ENCODE measurements at places on chromosomes 16 and 17. TPM values are rescaled to one million over a fixed set of nuclear protein-coding genes. Genes with fewer than 3 reads are reported as not detected.

MRPL45 gene
- total RNA-seq, result 31.3 TPM

ITGA2B gene
- 9.0 TPM for total RNA-seq

CCT6B gene
- total RNA-seq, result 4.5 TPM

NLRC3 gene
- 0.71 TPM for total RNA-seq

DLG4 gene
- total RNA-seq, result 194 TPM

CTRB2 gene
- not detected for total RNA-seq

EARS2 gene
- 32.5 TPM for total RNA-seq

IRF8 gene
- 10.4 TPM for total RNA-seq

CCL3 gene
- 1.3 TPM for total RNA-seq

MYLK3 gene
- total RNA-seq, result 4.6 TPM

HSPB9 gene
- not detected for total RNA-seq

ZNF75A gene
- 67.9 TPM for total RNA-seq

TPSB2 gene
- 5.2 TPM for total RNA-seq

FSCN2 gene
- 7.9 TPM for total RNA-seq

SLC5A11 gene
- not detected for total RNA-seq

MYH3 gene
- 774 TPM for total RNA-seq

DLX4 gene
- total RNA-seq, result not detected

WSB1 gene
- total RNA-seq, result 397 TPM

TELO2 gene
- 26.3 TPM for total RNA-seq

SMIM36 gene
- 3.7 TPM for total RNA-seq

USP10 gene
- total RNA-seq, result 104 TPM

GPRC5C gene
- 23.6 TPM for total RNA-seq

CACNG4 gene
- 11.9 TPM for total RNA-seq

TPSD1 gene
- 0.66 TPM for total RNA-seq

CDK5R1 gene
- 39.2 TPM for total RNA-seq

HS3ST4 gene
- 1.7 TPM for total RNA-seq

NPW gene
- 2.0 TPM for total RNA-seq

PDE6G gene
- 6.4 TPM for total RNA-seq

AGRP gene
- not detected for total RNA-seq

ZNF750 gene
- 1.6 TPM for total RNA-seq

FAM20A gene
- 7.8 TPM for total RNA-seq

EFCAB13 gene
- total RNA-seq, result 24.7 TPM

SLC13A2 gene
- 1.3 TPM for total RNA-seq

ARL5C gene
- total RNA-seq, result 1.3 TPM

FOXN1 gene
- not detected for total RNA-seq

TOM1L2 gene
- total RNA-seq, result 54.0 TPM

STX4 gene
- 30.6 TPM for total RNA-seq

TBC1D28 gene
- not detected for total RNA-seq

RNF43 gene
- 4.8 TPM for total RNA-seq

ABCA3 gene
- 25.3 TPM for total RNA-seq

OTOP2 gene
- total RNA-seq, result not detected

MPP2 gene
- 24.1 TPM for total RNA-seq

ABCC1 gene
- 36.1 TPM for total RNA-seq

XYLT1 gene
- 24.0 TPM for total RNA-seq

ITGAD gene
- not detected for total RNA-seq

ANKFN1 gene
- 3.5 TPM for total RNA-seq

MYH1 gene
- 3.8 TPM for total RNA-seq

ACSM3 gene
- total RNA-seq, result 2.0 TPM

CUEDC1 gene
- 37.1 TPM for total RNA-seq

MEIOB gene
- 0.60 TPM for total RNA-seq

HBA1 gene
- total RNA-seq, result 1,075 TPM

NFE2L1 gene
- 140 TPM for total RNA-seq

PERCC1 gene
- total RNA-seq, result 6.9 TPM

All from camera-type eye (tissue), 1 donor.